Brain microvascular endothelial cell (primary cell): ENCODE measurements at places on chromosomes 11 and 22.

GRCh38 chr11:61023086-61023965, 51.8 kb downstream of the CD6 start:
- no peak for DNase-seq

- no peak for DNase-seq
Measured at GRCh38 chr11:125950178-125950490, 4.3 kb downstream of the VSIG10L2 start.

GRCh38 chr11:113553915-113554314, 78.7 kb upstream of the DRD2 start:
- no peak for DNase-seq

DNA sequence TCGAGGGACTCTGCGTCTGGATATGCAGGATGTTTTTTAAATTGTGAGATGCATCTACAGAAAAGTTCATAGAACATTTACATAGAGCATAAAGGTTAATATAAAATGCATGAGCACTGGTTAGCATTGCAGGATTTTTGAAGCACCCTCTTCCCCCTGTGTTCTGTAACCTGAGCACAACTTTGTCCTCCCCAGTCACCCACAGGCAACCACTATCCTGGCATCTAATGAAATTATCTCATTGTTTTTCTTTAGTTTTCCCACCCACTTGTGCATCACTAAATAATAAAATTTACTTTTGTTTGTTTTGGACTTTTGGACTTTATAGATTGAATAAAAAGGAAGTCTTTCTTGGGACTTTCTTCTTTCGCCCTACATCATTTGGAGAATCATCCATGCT, 10.0 kb upstream of the NNMT start:
- no peak for DNase-seq

DNA sequence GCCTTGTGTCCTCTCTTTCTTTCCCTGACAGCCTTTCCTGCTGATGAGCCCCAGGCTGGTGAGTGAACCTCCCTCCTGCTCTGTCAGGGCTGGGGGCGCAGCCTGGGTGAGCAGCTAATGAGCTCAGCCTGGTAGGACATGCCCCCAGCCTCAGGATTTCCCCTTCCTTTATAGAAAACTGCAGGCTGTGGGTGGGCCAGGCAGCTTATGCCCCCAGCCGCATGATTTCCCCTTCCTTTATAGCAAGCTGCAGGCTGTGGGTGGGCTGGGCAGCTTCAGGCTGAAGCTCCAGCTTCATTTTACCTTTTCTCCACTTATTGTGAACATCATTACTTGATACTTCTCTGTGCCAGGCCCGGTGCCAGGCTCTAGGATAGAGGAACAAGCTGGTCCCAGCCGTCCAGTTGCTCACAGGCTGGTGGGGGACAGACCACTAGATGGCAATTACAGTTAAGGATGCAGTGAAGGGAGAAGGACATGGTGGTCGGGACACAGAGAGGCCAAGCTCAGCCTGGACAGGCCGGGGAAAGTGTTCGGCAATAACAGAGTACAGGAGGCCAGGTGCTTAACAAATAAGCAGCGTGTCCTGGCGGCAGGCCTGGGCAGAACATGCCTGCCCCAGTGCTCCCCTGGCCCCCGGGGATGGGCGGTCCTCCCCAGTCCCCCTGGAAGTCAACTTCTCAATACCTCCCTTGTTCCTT, 5.3 kb downstream of the LGALS12 start:
- no peak for DNase-seq

DNA sequence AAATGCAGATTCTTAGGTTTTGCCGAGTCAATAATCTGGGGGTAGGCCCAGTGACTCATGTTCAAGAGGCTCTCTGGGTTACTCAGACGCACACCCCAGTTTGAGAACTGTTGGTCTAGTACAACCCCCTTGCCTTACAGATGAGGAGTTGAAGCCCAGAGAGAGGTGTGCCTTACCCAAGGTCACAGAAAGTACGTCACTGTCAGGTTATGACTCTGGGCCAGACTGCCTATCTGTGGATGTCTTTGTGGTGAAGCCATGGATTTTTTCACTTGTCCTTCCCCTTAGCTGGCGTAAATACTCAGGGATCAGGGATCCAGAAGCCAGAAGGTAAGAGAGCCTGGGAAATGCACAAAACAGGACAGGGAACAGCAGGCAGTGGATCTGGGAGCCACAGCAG, 25.2 kb upstream of the NECTIN1 start:
- no peak for DNase-seq

GRCh38 chr22:25131198-25131887, 68.3 kb upstream of the CRYBB3 start:
- no peak for DNase-seq

DNA sequence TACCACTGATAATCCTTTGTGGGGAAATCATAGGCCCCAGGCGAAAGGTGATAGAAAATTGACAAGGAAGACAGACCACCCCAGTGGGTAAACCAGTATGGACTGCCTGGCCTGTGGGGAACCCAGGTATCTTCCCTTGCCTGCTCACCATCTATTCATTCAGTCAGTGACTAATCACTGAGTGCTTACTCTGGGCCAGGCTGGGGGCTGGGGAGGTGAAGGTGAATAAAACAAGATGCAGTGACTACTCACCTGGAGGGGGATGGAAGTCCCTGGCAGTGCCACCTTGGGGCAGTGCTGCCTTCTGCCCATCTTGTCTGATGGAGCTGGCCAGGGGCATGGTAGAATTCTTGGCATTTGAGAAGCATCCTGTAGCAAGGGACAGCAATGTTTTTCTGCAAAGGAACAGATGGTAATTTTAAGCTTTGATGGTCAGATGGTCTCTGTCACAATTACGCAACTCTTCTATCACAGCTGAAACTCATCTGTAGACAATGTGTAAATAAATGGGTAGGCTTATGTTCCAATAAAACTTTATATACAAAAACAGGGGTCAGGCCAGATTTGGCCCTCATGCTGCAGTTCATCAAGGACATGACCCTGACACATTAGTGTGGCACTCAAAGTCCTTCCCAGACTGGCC, 4.6 kb downstream of the ISX start:
- DNase-seq: no peak

GRCh38 chr11:134789104-134789503, 377.1 kb upstream of the B3GAT1 start:
- DNase-seq: no peak

- no peak for DNase-seq
Measured at GRCh38 chr11:115920092-115920461, 415.9 kb upstream of the CADM1 start.

DNA sequence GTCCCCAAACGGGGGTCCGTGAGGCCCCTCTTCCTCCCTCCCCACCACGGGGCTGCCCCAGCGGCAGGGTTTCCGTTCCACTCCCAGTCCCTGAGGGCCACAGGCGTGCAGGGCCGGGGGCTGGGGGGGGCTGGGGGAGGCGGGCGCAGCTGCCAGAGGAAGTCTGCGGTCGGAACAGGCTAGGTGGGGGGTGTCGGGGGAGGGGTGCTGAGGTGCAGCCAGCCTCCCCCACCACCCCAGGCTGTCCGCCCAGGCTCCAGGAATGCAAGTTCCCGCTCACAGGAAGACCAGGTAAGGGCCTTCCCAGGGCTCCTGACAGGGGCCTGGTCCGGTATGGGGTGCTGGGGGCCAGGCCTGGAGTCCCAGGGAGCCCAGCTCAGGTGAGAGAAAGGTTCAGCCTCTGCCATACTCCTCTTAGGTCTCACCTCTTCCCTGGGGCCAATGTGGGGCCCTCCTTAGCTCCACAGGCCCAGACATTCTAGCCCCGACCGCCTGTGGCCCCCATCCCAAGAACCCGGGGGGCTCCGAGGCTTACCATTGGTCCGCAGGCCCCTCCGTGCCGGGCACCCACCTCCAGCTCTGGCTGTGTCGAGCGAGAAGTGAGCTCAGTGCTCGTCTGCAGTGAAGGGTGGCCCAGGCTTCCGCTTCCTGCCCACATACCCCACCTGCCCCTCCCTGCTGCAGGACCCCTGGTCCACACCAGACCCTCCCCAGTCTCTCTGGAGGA, at the start of gene PTPRCAP:
Gene PTPRCAP (minus strand): TSS at position 601 of the 727 bp plus-strand sequence. CDS start 63 bp downstream, at position 538.
- no peak for DNase-seq

DNA sequence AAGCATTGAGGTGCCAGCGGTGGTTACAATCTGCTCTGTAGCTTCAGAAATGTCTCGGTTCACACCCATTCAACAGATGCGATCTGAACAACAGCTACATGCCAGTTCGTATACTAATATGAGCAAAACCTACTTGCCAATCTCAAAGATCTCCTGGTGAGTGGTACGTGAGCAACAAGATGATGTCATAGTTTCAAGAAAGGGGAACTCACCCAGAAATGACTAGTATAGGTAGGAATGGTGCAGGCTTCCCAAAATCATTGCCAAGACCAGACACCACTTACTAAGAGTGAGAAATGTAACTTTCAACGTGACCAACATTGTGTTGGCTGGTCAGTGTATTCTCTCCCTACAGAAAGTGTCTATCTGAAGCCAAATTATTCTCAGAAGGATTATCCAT, 31.1 kb downstream of the OR6Q1 start:
- peak; percentile 35 for DNase-seq

DNA sequence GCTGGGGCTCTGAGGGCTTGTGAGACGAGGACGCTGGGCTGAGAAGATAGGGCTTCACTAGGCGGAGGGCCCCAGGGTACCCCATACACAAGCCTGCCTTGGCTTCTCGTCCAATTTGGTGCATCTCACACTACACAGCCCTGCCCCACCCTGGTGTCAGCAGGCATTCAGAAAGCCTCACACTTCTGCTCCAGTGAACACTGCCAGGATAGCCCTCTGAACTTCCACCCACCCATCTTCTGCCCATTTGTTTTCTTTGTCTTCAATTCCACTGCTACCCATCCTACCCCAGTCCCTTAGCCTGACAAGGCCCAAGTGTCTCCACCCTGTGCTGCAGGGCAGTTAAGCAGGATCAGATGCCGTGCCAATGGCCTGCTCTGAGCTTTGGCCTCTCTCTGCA, 1.9 kb upstream of the BUD13 start:
- DNase-seq: no peak

GRCh38 chr11:3109921-3110706, 52.9 kb upstream of the CARS1 start:
- DNase-seq: no peak

- DNase-seq: no peak
Measured at GRCh38 chr11:128515826-128516778, 71.3 kb downstream of the ETS1 start.

DNA sequence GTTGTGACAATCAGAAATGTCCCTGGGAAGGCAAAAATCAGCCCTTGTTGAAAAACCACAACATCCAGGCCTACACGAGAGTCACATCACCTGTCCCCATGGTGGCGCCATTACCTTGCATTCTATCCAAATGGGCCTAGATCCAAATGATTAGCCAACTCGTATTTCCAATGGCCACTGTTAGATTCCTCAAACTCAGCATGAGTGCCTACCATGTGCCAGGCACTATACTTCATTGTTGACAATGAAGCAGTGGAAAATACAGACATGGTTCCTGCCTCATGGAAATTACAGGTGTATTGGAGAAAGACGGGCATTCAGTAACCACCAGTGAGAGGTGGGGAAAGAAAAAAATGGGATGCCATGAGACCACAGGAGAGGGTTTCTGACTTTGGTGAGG, 29.8 kb upstream of the CREB3L1 start:
- DNase-seq: peak; percentile 47

DNA sequence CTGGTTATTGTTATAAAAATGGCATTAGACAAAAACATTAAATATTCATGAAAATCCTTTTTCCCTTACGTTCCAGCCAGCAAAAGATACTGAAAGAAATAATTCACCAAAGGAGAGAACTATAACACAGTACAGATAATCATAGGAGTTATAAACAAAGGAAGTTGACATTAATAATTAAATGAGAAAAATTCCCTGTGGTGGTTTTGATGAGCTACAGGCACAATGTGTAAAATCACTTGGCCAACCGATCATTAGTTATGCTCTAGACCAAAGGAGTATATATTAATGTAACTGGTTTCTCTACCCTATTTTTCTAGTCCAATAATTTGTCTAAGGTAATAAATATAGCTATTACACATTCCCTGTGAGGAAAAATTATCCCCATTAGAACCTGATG, 534.7 kb downstream of the CNTN5 start:
- no peak for DNase-seq

DNA sequence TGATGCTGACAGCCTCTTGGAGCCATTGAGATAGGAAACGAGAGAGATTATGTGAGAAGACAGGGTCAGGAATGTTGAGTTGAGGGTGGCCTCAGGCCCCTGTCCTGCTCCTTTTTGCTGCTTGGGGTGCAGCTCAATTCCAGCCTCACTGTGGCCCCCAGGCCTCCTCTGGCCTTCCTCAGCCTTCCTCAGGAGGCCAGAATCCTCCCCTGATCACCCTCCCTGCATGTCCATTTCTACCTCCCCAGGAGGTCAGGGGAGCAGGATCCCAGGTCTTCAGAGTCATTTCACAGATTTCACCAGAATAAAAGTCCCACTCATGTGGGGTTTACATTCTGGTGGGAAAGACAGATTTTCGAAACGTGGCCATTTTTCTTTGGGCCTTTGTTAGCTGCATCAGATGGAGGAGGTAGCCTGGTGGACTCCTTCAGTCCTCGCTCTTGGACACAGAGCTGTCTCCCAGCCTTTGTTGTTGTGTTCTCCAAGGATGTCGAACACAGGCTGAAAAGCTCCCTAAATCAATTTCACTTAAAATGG, 2.2 kb upstream of the KCNQ1OT1 start:
- no peak for DNase-seq

GRCh38 chr22:31288496-31289240, 3.6 kb downstream of the PIK3IP1 start:
- DNase-seq: no peak

GRCh38 chr11:1116666-1117390, 40.9 kb upstream of the MUC5AC start:
- no peak for DNase-seq

- peak; percentile 20 for DNase-seq
Measured at GRCh38 chr11:7490054-7490453, 4.7 kb downstream of the OLFML1 start.

DNA sequence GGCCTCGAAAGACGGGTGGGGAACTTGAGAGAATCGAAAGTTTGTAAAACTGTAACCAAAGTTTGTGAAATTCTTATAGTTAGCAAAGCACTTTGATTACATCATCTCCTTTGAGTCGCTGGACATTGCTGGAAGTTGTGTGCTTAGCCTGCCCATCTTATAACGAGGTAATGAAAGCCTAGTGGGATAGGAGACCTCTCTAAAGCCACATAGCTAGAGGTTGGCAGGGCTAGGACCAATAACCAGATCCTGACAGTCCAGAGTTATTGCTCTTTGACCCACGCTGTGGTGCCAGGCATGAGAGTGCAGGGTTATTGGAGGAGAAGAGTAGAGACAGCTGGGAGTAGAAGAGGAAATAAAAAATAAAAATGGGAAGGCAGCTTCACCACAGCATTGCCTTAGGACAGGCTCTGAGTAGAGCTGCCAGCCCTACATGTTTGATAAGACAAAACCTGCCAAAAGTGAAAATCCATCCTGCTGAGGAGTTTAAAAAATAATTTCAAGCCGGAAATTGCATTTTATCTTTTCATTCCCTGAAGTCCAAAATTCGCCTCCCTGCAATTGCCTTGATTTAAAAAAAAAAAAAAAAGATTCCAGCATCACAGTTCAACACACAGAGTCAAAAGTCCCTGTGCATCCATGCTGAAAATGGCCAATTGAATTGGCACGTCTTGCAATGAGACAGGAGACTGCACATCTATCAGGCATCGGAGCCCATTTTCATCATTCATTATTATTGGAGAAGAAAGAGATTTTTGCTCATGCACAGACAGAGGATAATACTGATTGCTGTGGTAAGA, 225.5 kb upstream of the POU2AF2 start:
- no peak for DNase-seq
